ENCODE measurements at places on chromosomes 6 and 20.

GRCh38 chr6:162543221-162543620, 184.3 kb downstream of the PRKN start:
- no peak for DNase-seq

DNA sequence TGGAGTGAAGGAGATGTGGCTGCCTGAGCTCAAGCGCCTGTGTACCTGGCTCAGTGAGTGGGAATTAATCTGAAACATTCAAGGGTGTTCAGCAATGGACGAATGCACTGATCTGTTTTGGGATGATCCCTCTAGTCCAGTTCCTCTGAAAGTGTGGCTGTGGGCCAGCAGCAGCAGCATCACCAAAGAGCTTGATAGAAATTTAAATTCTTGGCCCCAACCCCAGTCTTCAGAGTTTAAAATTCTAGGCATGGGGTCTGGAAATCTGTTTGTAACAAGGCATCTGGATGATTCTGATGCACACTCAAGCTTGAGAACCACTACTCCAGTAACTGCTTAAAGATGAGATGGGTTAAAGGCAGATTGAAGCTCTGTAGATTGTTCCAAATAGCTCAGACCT, 59.2 kb downstream of the STMND1 start:
- DNase-seq, result no peak

DNA sequence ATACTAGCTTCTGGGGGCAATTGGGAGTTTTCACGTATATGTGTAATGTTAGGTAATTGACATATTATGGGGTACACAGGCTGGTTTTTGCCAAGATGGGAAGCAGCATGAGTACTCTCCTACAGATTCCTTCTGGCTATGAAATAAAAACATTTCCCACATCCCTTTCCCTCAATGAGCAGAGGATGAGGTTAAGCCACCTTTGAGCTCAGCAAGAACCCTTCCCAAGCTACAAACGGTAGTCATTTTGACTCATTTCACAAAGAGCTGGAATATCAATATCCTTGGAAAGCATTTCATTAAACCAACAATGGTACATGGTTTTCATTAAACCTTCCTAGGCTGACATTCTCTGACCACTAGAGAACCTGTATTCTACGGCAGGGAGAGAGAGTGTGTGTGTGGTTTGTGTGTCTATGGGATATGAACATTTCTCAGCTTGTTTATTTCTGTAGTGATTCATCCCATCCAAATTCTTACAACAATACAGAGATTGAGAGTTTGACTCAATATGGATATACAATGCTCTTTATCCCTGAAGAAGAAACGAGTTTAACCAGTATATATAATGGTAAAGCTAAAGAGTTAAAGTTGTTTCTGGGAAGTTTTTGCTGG, 119.5 kb downstream of the ARHGAP18 start:
- DNase-seq, result peak; percentile 18

DNA sequence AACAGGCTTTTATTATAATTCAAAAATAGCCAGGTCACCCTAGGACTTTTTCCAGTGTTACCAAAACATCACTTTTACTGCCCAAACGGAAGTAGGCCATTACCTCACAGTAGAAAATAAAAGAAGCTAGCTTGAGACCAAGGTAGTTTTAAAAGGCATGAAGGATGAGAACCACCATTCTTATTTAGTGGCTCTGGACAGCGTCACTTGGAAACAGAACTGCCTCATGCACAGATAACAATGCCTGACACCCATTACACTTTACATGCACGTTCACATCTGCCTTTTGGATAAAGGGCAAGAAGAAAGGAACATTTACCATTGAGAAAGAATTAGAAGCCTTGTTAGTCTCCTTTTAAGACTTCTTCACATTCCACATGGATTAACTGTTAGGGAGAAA, 1.9 kb upstream of the PAQR8 start:
- DNase-seq, result no peak

DNA sequence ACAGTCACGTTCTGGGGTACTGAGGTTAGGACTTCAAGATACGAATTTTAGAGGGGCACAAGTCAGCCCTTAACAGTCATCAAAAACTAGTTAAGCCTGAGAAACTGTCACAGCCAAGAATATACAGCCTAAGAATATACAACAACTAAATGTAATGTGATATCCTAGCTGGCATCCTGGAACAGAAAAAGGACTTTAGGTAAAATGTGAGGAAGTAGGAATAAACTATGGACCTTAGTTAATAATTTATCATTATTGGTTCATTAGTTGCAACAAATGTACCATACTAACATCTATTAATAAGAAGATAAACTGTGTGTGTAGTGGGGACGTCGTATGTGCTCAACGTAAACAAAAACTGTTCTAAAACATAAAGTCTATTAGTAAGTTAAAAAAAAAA, 1.1 kb downstream of the PNISR start:
- no peak for DNase-seq

DNA sequence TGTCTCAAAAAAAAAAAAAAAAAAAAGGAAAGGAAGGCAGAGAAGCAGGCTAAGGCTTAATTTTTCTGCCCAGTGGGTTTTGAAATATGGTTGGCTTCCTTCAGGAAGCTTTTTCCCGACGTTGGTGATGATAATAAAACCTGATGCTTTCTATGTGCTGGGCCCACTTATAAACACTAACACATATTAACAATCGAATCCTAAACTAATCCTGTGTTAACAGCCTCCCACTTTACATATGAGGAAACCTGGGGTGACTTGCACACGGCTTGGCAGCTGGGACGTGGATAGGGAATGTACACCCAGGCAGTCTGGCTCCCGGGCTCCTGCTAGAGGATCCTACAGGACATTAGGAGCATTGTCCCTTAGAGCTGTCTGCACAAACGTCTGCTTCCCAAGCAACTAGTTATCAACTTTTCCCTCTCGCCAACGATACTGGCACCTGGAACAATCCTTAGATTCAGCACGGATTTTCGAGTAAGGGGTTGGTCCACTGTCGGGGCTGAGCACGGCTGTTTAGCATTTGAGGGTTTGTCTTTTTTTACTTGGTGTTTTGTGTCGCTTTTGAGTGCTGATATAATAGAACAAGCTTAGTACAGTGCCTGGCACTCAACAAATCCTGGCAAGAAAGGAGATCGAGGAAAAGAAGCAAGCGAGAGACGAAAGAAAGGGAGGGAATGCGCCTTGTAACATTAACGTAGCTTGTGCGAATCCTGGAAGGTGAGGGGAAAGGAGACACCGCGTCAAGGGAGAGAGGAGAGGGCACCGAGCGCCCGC, 622 bp upstream of the KIZ start:
- peak; percentile 65 for DNase-seq

DNA sequence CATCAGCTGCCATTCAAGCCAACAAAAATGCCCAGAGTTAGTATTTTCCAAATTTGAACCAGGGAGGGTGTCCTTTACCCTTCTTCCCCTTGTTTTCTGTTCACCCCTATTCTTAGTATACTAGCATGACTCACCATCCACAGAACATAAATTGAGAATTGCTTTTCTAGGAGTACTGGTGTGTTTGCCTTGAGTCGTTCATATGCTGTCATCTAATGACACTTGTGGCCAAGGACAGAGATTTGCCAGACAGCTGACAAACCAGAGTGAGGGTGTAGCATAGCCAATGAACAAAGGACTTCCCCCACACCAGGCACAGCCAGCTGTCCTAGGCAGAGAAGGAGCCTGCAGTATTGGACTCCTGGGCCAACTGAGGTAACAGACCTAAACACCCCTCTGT, 62.2 kb downstream of the FILIP1 start:
- DNase-seq, result peak; percentile 27

- no peak for DNase-seq
Observed at GRCh38 chr6:35041086-35041861, 99.9 kb downstream of the TCP11 start.

DNA sequence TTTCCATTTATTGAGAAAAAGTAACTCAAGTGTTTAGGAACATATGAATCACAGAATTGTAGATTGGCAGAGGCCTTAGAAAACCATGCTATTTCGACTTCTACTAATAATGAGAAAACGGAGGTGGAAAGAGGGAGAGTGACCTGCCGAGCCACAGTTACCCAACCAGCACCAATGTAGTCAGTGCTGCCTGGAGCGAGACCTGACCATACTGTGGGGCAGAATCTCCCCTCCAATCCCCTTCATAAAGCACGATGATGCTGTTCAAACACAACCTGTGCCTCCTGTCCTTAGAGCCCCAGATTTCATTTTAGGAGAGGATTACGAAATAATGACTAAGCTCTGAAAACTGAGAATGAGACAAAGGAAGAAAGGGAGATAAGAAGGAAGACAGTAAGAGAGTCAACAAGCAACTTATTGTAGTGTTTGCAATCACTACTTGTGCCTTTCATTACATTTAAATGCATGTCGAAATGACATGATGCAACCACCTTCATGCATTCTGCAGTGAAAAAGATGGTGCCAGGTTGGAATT, 70.6 kb downstream of the ATXN1 start:
- no peak for DNase-seq

GRCh38 chr20:49888212-49889000, 26.9 kb downstream of the SPATA2 start:
- DNase-seq, result peak; percentile 69

DNA sequence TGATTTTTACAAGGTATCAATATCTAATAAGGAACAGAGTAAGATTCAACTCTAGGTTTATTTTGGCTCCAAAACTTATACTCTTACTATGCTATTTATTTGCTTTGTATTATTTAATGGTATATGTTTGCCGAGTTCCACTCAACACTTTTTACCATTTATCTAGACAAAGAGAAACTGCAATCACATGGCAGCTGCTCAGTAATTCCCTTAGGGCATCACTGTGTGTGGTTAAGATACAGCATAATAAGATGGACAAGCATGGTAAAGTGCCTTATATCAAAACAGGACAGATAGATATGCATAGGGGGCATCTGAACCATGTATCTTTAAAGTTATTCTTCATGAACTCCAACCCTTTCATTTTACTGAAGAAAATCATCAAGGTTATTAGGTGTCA, 483.0 kb upstream of the ID4 start:
- no peak for DNase-seq

GRCh38 chr20:18529041-18529440, 21.3 kb downstream of the SEC23B start:
- DNase-seq, result no peak

- no peak for DNase-seq
Observed at GRCh38 chr6:127403636-127404035, 55.6 kb downstream of the KIAA0408 start.

DNA sequence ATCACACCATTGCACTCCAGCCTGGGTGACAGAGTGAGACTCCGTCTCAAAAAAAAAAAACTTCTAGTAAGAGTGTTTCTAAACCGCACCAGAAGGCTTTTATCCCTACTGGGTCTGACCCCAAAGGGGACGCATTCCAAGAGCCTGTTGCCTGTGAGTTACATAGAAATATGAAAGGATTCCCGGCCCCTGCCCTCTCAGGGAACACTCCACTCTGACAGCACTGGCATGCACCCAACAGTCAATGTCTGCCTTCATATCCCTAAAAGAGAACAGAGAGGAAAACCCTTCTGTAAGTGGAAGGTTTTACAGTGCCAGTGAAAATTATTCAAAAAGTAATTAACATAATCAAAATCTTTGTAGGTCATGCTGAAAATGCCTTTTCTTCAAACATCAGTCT, 117.1 kb upstream of the PTPRT start:
- DNase-seq, result no peak

DNA sequence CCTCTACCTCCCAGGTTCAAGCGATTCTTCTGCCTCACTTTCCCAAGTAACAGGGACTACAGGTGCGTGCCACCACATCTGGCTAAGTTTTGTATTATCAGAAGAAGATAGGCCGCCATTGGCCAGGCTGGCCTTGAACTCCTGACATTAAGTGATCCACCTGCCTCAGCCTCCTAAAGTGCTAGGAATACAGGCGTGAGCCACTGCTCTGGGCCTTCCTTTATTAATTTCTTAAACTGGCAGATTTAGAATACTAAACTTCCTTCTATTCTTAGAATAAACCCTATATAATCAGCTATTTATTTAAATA, 86.6 kb downstream of the HFE start:
- DNase-seq, result no peak

DNA sequence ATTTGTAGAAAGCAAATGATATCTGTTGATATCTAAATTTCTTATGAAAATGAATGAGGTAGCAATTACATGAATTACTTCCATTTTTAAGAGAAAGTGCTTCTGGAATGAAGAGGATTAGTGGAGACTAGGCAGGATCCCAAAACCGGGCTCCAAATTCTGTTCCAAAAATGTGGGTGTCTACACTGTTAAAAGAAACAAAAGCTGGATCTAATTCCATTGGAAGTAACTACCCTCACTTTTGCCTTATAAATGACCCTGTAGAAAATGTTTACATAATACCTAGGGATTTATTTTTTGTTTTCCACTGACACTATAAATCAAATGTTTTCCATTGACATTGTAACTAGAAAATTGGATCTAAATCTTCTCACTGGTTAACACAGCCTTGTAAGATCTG, 454.9 kb upstream of the JARID2 start:
- peak; percentile 28 for DNase-seq

DNA sequence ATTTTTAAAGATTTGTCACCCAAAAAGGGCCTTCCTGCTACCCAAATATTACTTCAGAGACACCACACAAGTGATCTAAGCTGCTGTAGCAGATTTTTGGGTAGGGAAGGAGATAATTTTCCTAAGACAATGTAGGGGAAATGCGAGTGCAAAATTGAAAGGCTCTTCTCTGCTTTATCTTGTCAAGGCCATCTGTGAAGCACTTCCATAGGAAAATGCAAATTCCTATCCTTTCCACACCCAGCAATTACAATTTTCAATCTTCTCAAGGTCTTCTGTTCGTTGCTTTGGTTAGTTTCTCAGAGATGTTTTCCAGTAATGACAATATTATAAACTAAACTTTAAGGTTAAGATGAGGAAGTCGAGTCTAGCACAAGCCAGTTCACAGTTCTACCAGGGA, 53.4 kb downstream of the HDGFL1 start:
- no peak for DNase-seq

- DNase-seq, result no peak
Observed at GRCh38 chr20:38651154-38651553, 49.5 kb downstream of the ARHGAP40 start.

- no peak for DNase-seq
Observed at GRCh38 chr6:87724983-87725811, 23.2 kb upstream of the AKIRIN2 start.

DNA sequence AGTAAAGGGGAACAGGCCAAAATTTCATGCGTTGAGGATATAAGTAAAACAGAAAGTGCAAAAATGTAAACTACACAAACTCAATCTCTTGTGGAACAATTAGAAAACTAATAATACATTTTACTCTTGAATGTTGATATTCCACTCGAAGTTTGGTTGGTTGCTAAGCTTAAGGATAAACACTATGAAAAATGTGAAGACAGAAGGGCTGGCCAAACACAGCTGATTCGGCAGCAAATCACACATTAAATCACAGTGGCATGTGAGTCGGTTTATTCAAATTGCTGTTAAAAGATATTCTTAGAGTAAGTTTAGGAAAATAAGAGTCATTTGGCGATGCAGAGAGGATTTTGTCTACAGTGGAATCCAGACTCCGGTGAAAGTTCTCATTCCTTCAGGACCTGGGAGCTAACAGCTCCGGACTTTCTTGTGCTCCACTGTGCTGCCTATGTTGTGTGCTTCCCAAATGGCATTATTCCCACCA, 1.4 kb upstream of the EPM2A start:
- DNase-seq, result peak; percentile 41

- no peak for DNase-seq
Observed at GRCh38 chr6:111503660-111504059, 20.6 kb upstream of the REV3L start.

All from AG08395 (cell line).